ENCODE measurements at places on chromosomes 3 and 15.

DNA sequence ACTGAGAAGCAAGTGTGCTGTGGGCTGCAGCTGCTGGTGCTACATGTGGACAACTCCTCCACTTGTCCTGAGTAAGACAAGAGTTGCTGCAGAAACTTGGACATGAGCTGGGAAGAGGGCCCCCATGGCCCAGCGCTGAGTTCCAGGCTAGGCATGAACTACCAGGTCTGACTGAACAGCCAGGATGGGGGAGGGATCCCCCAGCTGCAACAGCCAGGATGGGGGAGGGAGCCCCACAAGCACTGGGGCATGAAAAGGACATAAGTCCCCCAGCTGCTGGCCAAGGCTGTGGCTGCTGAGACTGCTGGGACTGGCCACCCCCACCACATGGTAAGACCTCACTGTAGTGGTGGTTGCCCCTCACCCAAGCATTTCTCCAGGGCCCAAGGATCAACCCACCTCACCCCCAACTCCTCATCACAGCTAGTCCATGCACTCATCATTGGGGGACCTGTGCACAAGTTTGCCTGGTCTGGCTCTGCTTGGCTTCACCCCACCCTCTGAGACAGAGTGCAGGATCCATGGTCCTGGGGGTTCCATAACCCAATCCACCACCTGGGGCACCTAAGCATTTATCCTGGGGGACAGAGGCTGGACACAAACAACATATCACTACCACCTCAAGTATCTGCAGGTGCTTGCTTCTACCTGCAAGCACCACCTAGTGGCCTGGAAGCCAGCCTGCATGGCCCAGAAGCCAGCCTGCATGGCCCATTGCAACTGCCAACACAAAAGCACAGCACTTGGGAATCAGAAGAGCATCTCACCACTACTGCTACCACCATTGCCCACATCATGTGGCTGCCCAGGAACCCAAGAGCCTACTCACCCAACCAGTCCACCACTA is 84.5 kb upstream of the STT3B start:
- no peak for DNase-seq

DNA sequence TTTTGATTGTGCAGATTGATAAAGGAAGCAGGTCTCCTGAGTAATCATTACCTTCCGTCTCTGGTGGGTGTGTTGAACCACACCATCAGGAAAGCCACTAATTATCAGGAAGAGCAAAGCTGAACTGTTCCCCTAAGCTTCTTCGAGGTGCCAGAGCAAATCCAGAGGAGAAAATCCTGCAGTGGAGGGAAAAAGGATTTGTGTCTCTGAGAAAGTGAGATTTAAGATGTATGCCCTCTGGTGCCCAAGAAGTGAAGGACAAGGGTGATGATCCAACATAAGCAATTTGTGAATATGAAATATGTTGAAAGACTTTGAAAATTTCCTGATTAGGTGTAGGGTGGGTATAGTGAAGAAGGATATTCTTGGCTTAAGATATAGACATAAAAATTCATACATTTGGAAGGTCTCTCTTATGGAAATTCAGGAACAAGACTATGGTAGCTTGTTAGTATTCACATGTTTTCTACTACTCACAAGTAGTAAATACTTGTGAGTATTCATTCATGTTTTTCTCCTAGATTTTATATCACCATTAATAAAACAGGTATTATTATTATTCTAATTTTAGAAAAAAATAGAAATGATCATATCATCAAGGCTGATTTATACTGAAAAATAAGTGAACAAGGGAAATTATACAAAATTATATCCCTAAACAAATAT is 34.8 kb downstream of the COMMD2 start:
- DNase-seq = peak; percentile 37

GRCh38 chr3:5692446-5692845 is 504.9 kb downstream of the EDEM1 start:
- no peak for DNase-seq

- DNase-seq = no peak
These were observed 10.8 kb upstream of the MFSD1 start for GRCh38 chr3:158790901-158791589.

GRCh38 chr3:123194552-123194951 is 7.2 kb upstream of the SEC22A start:
- DNase-seq = peak; percentile 65

DNA sequence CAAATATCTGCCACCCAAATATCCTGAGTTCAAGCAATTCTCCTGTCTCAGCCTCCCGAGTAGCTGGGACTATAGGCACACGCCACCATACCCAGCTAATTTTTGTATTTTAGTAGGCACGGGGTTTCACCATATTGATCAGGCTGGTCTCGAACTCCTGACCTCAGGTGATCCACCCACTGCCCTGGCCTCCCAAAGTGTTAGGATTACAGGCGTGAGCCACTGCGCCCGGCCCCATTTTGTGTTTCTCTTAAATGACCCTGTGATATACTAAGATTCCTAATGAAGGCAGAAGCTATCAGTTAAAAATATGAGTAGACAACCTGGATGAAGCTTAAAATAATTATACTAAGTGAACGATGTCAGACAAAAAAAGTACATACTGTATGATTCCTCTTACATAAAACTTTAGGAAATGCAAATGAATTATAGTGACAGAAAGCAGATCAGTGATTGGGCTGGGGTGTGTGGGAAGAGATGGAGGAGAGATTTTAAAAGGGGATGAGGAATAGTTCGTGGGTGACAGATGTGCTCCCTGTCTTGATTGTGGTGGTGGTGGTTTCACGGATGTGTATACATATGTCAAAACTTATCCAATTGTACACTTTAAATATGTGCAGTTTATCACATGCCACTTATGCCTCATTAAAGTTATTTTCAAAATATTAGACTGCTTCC is 3.8 kb upstream of the KLHL40 start:
- no peak for DNase-seq

DNA sequence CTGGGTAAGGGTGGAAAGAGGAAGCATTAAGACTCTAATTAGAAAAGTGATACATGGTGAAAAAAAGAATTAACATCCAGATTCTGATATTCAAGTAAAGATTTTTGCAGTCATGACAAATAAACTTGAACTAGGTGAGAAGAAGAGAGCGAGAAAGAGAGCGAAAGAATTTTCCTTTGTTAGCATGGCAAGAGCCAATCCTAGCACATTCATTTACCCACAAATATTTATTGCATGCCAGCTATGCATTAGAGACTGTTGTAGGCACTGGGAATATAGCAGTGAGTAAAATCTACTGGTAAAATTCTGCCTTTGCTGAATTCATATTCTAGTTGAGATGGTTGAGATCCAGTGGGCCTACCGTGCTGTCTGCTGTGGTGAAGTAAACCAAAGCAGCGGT is 177.9 kb upstream of the DPH6 start:
- DNase-seq = no peak

- no peak for DNase-seq
These were observed 54.4 kb upstream of the THUMPD3 start for GRCh38 chr3:9308298-9308990.

DNA sequence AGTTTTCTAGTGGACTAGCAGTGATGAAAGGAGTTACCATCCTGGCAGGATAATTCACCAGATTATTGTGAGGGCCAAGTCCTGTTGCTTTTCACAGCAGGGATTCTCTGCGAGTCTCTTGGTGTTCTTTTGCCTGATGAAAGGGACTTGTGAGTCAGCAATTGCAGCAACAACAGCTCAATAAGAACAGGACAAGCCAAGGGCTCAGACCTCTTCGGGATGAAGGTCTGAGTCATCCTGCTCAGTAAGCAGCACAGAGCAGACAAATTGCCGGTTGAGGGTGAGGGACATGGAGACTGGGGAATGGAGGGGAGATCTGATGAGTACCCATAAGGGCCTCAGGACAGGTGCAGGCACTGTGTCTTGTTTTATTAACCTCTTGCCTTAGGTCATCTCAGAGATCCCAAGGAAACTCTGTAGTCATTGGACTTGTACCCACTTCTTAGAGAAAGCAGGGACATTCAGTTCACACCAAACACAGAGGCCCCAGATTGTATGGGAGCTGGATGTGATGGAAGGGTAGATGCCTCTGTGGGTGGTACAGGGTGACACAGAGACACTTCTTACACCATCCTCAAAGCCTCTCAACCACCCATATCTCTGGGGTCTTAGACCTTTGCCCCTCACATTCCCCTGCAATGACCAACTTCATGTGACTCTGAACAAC is 173.8 kb upstream of the TLE3 start:
- DNase-seq = no peak

DNA sequence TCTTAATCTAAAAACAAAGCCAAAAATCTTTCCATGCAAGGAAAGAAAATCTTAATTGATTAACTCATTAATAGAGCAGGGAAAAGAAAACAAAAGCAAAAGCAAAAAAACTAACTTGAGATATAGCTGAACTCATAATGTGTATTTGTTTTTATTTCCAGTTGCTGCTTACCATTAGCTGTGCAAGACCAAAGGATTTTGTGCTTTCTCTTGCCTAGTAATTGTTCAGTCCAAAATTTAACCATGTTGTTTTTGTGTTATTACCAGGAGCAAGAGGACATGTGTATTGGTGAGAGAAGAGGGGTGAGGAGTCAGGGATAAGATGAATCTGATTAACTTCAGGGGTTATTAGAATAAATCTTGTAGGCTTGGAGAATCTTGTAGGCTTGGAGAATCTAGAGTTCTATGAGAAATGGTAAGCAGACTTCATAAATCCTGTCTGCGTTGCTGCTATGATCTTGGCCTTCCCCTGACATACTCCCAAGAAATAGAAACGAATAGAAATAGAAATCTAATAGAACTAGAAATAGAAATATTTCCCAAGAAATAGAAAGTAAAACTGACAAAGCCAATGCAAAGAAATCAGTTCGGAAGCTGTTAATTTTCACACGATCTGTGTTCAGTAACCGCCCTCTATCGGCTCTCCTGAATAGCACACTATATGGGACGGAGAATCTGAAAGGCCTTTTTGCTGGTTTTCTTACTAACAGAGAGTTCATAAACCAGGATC is 72.6 kb upstream of the TNFSF10 start:
- no peak for DNase-seq

GRCh38 chr3:17329927-17330326 is 412.5 kb downstream of the TBC1D5 start:
- no peak for DNase-seq

DNA sequence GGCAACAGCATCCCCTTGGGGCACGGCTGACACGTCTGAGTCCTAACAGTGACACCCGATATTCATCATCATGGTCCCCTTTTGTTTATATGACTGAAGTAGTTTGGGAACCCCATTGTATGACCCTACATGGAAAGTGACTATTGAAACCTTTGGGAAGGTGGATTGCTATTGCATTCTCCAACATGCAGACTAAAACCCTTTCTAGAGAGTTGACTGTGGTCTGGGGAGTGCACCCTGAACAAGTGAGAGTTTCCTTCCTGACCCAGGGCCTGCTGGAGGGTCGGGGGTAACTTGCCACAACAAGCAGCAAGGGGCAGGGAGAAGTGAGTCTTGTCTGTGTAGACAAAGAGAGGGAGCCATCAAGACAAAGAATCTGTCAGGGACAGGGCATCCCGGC is 54.4 kb downstream of the ISG20 start:
- DNase-seq = no peak

DNA sequence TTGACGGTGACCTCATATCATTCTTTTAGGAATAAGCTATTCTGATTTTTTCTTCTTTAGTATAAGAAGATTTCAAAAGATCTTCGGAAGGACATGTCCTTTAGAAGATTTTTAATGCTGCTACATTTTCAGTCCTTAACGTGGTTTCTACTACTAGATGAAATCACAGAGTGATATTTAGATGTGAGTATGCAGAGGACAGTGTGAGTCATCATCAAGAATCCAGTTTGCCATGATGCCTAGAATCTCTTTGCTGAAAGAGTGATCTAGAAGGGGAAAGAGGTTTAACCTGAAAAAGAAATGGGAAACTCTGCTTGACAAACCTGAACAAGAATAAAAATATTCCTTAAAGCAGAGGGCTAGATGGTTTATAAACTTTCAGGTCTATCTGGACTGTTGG is 43.2 kb downstream of the SLC7A14 start:
- no peak for DNase-seq

DNA sequence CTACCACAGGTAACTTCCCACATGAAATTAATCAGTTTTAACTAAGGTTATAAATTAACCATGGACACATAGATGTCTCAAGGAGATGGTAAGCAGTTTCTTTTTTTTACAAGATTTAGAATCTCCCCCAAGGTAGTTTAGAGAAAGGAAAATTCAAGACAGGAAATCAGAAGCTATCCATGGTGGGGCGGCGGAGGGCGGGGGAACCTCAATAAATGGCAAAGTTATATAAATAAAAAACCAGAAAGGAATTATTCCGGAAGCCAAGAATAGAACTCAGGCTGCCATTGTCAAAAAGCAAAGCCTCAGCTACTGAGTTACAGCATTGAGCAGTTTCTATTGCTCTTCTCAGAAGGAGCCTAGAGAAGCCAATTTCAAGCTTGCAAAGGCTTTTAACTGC is 172.1 kb upstream of the SMAD3 start:
- no peak for DNase-seq

DNA sequence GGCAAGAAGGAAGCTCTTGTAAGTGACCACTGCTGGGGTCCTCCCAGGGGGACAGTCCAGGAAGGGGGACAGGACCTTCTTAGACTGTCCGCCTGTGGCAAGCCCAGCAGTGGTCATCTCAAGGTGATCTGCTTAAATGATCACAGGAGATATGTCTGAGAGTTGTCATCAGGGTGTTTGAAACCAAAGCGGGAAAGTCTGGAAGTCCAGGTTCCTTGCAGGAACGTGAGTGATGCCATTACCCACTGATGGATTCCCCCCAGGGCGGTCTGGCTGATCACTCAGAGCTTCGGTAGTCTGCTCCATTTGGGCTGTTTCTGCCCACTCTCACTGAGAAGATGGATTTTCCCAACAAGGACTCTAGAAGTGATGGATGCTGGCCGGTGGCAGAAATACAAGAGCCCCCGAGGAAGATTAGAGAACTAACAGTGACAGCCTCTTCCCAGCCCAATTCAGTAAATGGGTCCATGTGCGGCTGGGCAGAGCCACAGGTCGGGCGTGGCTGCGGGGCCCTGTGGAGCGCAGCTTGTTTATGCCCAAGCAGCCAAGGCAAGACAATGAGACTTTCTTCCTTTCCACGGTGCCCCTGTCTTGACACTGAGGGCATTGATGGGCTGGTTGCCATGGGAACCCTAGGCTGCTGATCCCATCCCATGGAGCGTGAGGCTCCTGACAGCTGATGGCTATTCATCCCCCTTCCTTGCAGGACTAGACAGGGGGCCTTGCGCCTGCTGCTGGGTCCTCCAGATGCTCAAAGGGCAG is 9.5 kb downstream of the PCSK6 start:
- DNase-seq = peak; percentile 48

DNA sequence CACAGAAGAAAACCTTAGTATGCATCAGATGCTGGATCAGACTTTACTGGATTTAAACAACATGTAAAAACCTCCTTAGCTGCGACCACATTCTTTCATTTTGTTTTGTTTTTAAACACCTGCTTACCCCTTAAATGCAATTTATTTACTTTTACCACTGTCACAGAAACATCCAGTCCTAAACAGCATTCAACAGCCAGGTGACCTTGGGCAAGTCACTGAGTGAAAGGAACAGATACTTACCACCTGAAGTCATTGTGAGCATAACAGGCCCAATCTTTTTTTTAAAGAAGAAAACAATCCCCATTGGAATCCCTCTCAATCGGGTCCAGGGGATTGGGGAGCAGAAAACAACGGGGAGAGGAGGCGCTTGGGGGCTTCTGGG is 390 bp downstream of the STARD5 start:
- DNase-seq = no peak
